ENCODE measurements at places on chromosomes 2 and 18.

GRCh38 chr2:127106991-127107621 is at the start of gene BIN1:
TSS of gene BIN1 (minus strand) at chr2:127107154. CDS start at chr2:127106943, 211 bp downstream.
- DNase-seq, result no peak

DNA sequence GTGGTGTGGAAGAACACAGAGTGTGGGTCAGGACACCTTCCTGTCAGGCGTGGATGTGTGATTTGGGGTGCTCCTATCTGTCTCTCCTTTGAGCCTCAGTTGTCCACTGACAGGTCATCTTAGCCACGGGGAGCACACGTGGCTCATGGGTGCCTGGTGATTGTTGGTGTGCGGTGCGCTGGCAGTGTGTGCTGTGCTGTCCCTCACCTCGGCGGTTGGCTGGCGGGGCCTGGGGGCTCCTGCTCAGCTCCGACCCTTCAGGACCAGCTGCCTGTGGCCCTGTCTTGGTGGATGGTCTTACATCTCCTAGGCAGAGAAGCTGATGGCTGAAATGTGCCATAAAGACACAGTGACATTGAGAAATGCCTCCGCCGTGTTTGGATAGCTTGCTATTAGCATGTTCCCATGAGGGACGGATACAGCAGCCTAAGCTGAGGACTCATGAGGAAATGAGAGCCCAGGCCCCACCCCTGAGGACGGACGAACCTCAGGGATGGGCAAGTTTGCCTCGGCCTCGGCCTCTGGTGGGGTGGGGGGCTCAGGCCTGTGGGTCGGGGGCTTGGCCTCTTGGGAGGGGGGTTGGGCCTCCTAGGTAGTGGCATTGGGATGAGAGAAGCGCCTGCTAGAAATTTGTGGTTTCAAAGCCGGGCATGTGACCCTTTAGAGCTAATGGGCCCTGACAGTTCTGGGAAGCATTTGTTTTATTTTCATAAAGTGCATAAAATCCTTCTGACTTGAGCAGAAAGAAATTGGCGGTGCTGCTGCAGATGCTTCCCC is 20.3 kb upstream of the ASB1 start:
- DNase-seq, result no peak

- no peak for DNase-seq
Measured at GRCh38 chr2:186634701-186635100, 44.8 kb downstream of the ITGAV start.

GRCh38 chr2:222393733-222394267 is 30.5 kb upstream of the SGPP2 start:
- no peak for DNase-seq

GRCh38 chr18:59387687-59388565 is 28.9 kb upstream of the LMAN1 start:
- no peak for DNase-seq

DNA sequence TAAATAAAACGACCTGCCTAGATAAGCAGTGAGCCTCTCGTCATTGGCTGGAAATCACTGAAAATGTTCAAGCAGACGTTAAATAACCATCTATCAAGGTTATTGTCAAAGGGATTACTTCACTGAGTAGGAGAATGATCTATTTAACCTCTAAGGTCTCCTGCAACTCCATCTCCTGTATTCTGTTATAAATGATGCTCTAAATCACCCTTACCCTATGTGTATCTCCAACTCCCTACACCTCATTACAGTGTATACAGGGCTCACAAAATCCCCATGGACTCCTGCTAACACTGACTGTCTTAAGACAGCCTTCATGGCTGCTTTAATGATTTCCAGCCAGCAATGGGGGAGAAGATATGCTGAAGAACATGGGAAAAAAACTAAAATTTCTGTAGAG is 31.0 kb upstream of the BBS5 start:
- DNase-seq, result no peak

- DNase-seq, result no peak
Measured at GRCh38 chr2:100038011-100038410, 104.4 kb downstream of the AFF3 start.

- no peak for DNase-seq
Measured at GRCh38 chr2:46075848-46076247, 221.4 kb upstream of the EPAS1 start.

DNA sequence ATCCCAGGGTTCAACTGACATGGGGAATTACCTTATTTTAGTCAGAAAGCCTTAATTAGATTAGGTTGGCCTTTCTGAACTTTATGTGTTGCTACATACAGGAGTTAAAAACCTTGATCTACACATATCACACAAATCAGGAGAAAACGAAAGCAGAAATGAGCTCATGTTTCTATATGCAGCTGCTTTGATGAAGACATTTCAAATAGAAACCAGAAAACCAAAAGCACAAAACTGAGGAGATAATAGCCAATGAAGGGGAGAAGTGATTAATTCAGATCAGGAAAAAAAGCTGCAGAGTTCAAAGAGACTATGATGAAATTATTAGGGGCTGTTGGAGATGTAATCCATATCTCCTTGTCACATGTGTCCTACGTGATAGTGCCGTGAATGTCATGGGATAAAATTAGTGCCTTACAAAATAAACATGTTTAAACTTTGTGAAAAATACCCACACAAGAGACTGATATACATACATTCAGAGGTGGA is 255.0 kb downstream of the CAMKMT start:
- DNase-seq, result no peak

DNA sequence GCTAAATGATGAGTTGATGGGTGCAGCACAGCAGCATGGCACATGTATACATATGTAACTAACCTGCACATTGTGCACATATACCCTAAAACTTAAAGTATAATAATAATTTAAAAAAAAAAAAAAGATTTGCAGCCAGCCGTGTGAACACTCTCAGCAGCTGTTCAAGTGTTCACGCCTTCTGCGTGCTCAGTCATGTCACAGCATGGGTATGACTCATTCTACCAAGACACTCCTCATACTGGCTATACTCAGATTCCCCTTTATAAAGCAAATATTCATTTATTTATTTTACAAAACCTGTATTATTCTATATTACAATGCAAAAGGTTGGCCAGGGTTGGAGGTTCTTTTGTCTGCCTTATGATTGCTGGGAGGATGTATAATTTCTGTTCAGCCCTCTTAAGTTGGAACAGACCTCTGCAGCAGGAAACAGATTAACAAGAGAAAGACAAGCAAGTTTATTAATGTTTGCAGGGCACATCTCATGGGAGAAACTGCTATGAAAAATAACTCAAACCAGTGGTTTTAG is 1230.6 kb upstream of the CHAC2 start:
- DNase-seq, result no peak

- DNase-seq, result no peak
Measured at GRCh38 chr18:77066101-77066500, 66.5 kb downstream of the MBP start.

- no peak for DNase-seq
Measured at GRCh38 chr2:104473546-104473945, 380.4 kb upstream of the POU3F3 start.
